Right renal cortex interstitium (tissue), 3 donors: ENCODE measurements at places on chromosomes 7 and 10. TPM values are rescaled to one million over a fixed set of nuclear protein-coding genes. Genes with fewer than 3 reads are reported as not detected.

The IFRD1 gene
- 32.6 TPM for polyA plus RNA-seq

The PKD1L1 gene
- 0.25 TPM for polyA plus RNA-seq

The VWC2 gene
- polyA plus RNA-seq = 0.96 TPM

The HECW1 gene
- polyA plus RNA-seq = 7.9 TPM

The PGAM1 gene
- polyA plus RNA-seq = 177 TPM

The CCDC146 gene
- 21.8 TPM for polyA plus RNA-seq

The GPER1 gene
- polyA plus RNA-seq = 5.5 TPM

The AHR gene
- polyA plus RNA-seq = 42.7 TPM

The ACBD7 gene
- 7.1 TPM for polyA plus RNA-seq

The RNF148 gene
- 0.21 TPM for polyA plus RNA-seq

The FAM241B gene
- 11.4 TPM for polyA plus RNA-seq

The NAT16 gene
- polyA plus RNA-seq = not detected

The ZNF3 gene
- polyA plus RNA-seq = 48.9 TPM

The BTBD16 gene
- polyA plus RNA-seq = 1.6 TPM

The SPDYE2 gene
- 0.58 TPM for polyA plus RNA-seq

The CCDC136 gene
- polyA plus RNA-seq = 11.6 TPM

The ZNF212 gene
- 17.0 TPM for polyA plus RNA-seq

The FFAR4 gene
- polyA plus RNA-seq = not detected

The PLAC9 gene
- 16.0 TPM for polyA plus RNA-seq

The CRYGN gene
- 1.7 TPM for polyA plus RNA-seq

The RNF32 gene
- polyA plus RNA-seq = 2.9 TPM

The FAM24B gene
- 3.8 TPM for polyA plus RNA-seq

The PGAM2 gene
- 2.9 TPM for polyA plus RNA-seq

The DRGX gene
- not detected for polyA plus RNA-seq

The SPDYE5 gene
- polyA plus RNA-seq = 1.0 TPM

The FKBP9 gene
- 195 TPM for polyA plus RNA-seq

The CALHM3 gene
- polyA plus RNA-seq = not detected

The NPFFR1 gene
- 0.12 TPM for polyA plus RNA-seq

The INA gene
- 0.69 TPM for polyA plus RNA-seq

The PNLIPRP3 gene
- not detected for polyA plus RNA-seq

The INPP5A gene
- polyA plus RNA-seq = 35.4 TPM

The CRHR2 gene
- not detected for polyA plus RNA-seq

The RRP12 gene
- polyA plus RNA-seq = 19.2 TPM

The NUDT13 gene
- polyA plus RNA-seq = 5.2 TPM

The ZC3HAV1L gene
- polyA plus RNA-seq = 14.3 TPM

The CYP3A7 gene
- 1.1 TPM for polyA plus RNA-seq

The MINDY4 gene
- 10.7 TPM for polyA plus RNA-seq

The AUTS2 gene
- 66.2 TPM for polyA plus RNA-seq

The SPDYE1 gene
- 0.62 TPM for polyA plus RNA-seq

The NDUFA5 gene
- 243 TPM for polyA plus RNA-seq

The PKD2L1 gene
- 0.23 TPM for polyA plus RNA-seq

The PIK3CG gene
- polyA plus RNA-seq = 3.5 TPM

The PRPS1L1 gene
- polyA plus RNA-seq = not detected

The FAM180A gene
- not detected for polyA plus RNA-seq

The ZNF727 gene
- 0.32 TPM for polyA plus RNA-seq

The SLC26A3 gene
- 0.40 TPM for polyA plus RNA-seq

The SLC18A3 gene
- not detected for polyA plus RNA-seq

The OR6B1 gene
- polyA plus RNA-seq = not detected

The SPDYE11 gene
- 0.50 TPM for polyA plus RNA-seq

The FZD8 gene
- 10.6 TPM for polyA plus RNA-seq
